SJSA1 (cell line): ENCODE measurements at places on chromosomes 5 and 9. TPM values are rescaled to one million over a fixed set of nuclear protein-coding genes. Genes with fewer than 3 reads are reported as not detected.

DNA sequence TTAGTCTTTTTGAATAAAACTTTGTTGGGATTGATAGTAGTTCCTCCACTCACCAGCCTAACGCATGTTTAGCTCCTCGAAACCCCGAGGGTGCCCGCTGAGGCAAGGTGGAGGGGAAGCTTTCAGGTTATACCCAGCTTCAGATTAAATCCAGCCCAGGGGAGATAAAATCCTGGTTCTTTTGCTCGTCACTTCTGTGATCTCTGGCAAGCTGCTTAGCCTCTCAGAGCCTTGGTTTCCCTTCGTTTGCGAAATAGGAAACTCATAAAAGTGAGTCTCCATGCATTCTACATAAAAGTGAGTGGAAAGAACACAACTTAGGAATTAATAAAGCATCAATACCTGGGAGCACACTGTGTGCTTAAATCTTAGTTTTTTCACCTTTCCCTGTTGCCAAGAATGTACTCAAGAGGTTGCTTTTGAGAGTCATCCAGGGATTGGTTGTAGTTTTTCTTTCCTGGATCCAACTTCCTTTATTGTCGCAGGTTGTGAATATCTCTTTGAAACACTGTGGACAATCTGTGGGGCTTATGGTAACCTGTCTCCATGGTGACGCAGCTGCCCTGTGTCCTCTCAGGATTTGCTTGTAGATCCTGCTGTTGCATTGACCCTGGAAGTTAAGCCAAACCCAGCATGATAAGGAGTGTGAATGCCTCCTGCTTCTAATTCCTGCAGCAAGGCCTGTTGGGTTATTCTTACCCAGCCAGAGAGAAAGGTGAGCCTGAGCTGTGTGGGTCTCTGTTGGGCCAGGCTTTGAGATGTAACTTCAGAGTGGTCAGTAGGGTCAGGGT lies 2.0 kb downstream of the GALNT12 start:
- no peak for DNase-seq

DNA sequence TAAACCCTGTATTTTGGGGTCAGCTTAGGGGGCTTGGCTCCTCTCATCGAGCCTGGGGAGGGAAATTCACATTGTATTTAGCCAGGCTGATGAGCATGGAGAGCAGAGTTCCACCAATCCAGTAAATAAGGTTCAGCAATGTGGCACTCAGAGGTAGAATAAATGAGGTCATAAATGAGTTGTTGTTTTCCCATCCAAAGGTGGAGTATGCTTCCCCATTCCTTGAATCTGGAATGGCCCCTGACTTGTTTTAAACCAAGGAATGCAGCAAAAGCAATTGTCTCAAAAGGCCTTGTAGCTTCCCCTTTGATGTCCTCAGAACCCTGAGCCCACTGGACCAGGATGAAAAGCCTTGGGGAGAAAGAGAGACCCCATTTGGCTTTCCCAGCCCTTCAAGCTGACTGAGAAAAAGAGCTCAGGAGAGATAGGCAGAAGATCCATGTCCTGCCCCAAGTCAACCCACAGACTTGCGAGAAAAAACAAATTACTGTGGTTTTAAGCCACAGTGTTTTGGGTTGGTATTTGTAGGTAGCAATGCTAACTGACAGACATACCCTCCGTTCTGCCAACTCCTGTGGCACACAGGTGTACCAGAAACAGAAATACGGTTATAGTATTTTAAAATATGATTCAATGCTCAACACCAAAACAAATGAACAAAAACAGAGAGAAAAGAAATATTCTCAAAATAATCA lies 566.0 kb upstream of the DMAC1 start:
- no peak for DNase-seq

- DNase-seq: no peak
Measured at GRCh38 chr9:109893241-109893640, 113.2 kb downstream of the PALM2AKAP2 start.

GNAQ gene
- total RNA-seq: 22.9 and 46.2 TPM in 2 replicates

GRCh38 chr5:169251333-169252084 lies 49.4 kb downstream of the SLIT3 start:
- DNase-seq: no peak
